NCI-H526 (cell line): ENCODE measurements at places on chromosomes 13 and 19.

DNA sequence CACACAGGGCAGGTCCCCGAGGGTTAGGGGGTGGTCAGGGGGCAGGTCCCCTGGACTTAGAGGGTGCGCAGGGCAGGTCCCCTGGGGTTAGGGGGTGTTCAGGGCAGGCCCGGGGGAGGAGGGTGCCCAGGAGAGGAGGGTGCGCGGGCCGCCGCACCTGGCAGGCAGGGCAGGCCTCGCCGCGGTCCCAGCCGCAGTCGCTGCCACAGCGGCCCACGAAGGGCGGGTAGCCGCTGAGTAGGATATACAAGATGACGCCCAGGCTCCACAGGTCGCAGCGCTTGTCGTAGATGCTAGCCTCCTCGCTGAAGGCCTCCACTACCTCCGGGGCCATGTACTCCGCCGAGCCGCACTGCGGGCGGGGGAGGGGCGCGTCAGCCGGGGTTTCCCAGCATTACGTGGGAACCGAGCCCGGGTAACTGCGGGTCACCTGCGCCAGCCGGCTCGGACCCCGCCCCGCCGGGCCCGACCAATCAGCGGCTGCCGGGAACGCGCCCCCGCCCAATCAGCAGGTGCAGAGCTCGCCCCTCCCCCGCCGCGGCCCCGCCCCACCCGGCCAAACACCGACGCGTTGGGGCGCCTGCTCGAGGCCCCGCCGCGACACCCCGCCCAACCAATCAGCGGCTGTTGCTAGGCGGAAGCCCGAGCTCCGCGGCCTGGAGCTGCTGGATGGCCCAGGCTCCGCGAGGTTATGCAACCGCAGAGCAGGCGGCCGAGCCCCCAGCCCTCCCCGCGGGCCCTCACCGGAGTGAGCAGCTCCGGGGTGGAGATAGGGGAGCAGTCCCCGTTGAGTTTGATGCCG is 9.2 kb downstream of the MKNK2 start:
- peak; percentile 95 for DNase-seq

- DNase-seq = peak; percentile 52
These were observed 1.5 kb downstream of the C3 start for GRCh38 chr19:6718741-6719539.

DNA sequence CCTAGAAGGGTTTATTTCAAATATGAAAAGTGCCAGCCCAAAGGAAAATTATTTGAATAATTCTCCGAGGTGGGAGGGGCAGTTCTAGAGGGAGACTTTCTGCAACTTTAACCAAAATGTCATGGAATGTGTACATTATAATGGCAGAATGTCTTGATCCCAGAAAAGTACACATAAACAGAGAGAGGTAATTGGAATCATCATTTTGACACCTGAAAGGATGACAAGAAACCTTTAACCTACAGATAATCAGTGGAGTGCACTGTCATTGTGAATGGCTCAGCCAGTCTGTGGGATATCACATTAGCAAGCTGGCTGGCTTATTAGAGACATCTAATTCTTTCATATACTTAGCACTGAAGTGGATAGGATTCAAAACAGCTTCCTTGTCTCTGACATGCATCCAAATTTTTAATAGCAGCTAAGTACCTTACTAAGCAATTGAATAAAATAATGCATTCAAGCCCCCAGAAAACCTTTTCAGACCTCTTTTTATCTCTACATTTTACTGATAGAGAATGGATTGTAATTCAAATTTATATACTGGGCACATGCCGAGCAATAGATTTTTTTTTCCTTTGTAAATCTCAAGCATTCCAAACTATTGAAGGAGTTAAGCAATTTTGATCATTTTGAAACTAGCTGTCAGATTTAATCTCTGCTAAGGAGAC is 468.6 kb downstream of the COG6 start:
- DNase-seq = no peak

GRCh38 chr13:97234236-97234635 is 12.1 kb downstream of the MBNL2 start:
- no peak for DNase-seq

- peak; percentile 59 for DNase-seq
These were observed 288.5 kb downstream of the NALCN start for GRCh38 chr13:101127741-101128353.

- DNase-seq = no peak
These were observed 188.5 kb upstream of the HTR2A start for GRCh38 chr13:47085346-47085745.

DNA sequence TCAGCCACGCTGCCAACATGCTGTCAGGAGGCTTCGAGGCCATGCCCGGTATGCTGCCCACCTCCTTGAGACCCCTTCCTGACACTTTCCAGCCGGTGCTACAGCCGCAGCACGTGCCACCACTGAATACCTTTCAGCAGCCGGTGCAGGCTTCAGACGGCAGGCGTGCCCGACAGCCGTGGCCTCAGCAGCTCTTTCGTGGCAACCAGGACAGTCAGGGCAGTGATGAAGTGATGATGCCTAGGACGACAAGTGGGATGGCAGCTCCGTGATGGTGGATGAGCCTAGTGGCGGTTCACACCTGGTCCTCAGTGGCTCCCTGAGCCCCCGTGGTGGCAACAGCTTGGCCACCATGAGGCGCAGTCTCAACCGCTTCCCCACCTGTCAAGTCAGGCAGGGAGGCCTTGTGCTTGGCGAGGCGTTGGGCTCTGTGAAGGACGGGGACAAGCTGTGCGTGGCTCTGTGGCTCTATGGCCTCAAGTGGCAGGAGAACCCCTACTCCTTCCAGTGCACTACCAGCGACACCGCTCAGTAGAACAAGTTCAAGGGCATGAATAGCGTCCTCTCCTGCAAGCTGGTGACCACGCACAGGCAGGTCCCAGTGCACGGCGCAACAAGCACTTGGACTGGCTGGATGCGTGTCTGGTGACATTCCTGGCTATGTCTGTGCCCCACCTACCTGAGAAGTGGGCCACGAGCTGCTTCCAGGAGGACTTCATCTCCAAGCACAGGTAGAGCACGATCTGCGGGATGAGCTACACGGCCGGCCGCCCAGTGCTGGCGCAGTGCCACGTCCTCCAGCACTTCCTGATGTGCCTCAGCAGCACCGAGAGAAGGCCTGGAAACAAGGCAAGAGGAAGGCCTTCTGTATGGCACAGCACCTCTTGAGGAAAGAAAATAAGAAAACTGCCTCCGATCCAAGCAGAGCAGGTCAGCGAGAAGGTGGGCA is 18.2 kb upstream of the ZNF14 start:
- no peak for DNase-seq

GRCh38 chr19:46746281-46747057 is at the start of gene STRN4:
Gene STRN4 (minus strand): TSS chr19:46746450. CDS start chr19:46746430, 20 bp downstream.
- DNase-seq = peak; percentile 73

DNA sequence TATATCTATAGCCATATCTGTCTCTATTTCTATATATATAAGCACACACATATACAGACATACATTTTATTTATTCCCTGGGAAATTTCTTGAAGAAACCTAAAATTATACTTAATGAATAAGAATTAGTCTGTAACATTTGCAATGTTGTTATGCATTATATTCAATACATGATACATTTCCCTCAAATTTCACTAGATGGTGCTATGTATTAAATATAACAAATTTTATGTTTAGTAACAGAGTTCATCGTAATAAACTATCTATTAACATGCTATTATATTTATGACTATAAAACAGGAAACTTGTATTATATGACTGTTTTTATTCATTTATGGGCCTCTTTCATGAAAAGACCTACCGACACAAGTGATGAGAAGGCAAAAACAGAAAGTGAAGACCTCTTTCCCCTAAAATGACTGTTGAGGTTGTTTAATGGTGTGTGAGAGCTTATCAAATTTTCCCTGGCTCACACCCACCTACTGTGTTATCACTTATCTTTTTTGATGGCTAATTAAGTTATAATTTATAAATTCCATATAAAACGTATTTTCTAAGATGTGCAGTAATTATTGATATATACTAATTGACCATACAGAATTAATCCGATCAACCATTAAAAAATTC is 881.9 kb downstream of the SLITRK6 start:
- DNase-seq = peak; percentile 53

GRCh38 chr13:99528547-99528946 is 27.3 kb downstream of the TM9SF2 start:
- peak; percentile 34 for DNase-seq

DNA sequence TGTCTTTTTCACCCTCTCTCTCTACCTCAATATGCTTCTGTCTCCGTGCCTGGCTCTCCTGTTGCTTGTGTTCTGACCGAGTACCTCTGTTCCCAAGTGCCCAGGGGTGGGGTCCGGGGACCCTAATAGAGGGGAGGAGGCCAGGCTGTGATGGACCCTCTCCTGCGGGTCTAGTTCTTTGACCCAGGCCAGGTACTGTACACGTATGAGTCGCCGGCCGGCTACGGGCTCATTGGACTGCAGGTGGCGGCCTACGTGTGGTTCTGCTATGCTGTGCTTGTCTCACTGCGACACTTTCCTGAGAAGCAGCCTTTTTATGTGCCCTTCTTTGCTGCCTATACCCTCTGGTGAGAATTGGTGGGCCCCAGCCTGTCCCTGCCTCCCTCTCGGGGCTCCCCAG is 4.4 kb downstream of the TMEM145 start:
- DNase-seq = no peak

- DNase-seq = no peak
These were observed 368.2 kb upstream of the SLITRK5 start for GRCh38 chr13:87302931-87303330.

DNA sequence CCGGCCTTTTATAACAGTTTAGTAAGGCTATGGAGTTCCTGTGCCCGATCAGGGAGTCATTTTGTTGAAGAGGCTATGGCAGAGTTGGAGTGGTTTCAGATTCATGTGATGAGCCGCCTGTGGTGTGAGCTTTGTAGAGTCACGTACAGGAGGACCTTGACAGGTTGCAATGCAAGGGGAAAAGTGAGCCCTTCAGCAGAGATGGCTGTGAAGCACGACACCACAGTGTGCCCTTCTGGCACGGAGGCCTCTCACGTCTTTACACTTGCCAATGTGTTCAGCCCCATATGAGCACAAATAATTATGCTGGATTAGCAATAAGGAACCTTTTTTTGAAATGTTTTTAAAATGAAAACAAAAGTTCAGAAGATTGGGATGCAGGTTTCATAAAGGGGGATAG is 499.8 kb downstream of the LIG4 start:
- DNase-seq = no peak
